ENCODE measurements at places on chromosomes 16 and 17.

DNA sequence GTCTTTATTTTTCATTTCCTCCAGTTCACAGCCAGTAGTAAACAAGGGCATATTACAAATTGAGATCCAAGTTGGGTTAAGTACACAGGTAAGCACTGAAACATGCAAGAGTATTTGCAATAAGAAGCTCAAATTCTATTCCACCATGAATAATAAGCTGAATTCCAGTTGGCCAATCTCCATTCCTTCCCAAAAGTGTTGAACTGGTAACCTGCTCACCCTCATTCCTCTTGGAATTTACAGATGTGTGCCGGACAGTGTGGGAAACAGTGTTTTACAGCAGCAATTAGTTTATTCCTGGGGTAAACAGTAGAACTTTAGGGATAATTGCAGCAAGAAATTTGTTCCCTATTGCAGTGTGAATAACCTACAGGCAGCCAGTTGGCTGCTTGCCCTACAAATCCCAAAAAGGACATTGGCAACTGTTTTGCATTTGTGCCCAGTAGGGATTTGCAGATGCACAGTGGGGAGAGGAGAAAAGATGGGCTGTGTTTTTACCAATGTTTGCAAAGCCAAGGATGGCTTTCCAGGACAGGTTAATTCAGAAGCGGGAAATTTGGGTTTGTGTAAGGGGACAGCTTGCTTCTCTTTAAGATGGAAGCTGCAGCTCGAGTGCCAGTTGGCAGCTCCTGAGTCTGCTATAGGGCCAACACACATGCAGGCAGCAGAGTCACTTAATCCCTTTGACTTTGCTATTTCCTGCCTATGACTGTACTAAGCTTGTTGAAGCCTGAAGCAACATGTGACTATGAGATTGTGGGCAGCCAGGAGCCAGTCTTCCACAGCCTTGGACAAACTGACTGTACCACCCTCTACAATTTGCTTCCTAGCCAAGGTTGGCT, 318.9 kb downstream of the MAP2K6 start:
- no peak for DNase-seq

- no peak for DNase-seq
Observed at GRCh38 chr16:84183911-84184591, 2.8 kb downstream of the TAF1C start.

GRCh38 chr17:5943232-5943631, 126.9 kb upstream of the WSCD1 start:
- DNase-seq: no peak

DNA sequence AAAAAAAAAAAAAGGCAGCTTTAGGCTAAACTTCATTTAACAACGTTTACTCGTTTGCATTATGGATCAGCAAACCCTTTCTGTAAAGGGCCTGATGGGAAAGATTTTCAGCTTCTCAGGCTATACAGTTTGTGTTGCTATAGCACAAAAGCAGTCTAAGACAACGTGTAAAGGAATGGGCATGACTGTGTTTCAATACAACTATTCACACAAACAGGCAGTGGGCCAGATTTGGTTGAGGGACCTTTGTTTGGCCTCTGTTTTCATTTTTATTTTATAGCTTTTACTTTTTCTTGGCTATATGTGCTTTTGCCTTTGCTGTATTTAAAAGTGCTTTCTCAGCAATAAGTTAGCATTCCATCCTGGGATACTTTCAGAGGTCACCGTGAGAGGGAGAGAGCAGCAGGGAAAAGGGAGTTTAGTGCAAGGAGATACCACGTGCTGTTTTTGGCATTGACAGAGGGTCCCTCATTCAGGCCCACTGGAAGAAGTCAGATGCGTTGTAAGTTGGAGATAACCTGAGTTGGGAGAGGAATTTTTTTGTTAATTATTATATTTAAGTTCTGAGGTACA, 335.6 kb downstream of the UTP18 start:
- no peak for DNase-seq

DNA sequence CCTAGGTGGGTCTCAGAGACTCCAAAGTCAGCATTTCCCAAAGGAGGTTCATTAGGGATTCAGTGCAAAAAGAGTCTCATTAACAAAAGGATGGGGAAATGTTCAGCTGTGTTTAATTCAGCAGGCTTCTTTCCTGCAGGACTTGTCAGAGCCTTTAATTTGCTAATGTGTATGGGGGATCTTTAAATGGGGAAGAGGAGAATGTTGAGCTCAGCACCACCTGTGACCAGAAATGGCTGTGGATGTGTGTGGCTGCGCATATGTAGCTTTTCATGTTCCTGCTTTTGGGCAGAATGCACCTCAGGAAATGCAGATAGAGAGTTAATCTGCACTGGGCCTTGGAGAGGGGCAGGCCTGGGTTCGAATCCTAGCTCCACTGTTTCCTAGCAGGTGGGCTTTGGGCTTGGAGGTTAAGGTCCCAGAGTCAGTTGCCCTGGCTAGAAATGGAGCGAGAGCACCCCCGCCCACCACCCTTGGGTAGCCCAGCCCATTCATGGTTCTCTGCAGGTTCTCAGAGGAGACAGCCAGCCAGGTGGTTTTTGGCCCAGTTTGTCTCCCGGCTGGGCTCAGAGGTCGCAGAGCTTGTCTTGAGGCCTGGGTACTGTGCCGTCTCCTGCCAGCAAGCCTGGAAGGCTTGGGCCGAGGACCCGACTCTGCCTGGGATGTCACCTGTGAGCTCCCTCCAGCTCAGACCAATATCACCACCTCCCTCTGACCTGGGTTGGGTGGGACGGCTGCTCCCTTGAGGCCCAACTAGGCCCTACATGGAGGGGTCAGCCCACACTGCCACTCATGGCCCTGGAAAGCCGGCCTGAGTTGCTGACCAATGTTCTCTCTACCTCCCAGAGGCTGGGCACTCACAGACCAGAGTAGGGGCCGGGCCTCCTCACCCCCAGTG, 9.3 kb downstream of the ADCY7 start:
- no peak for DNase-seq

GRCh38 chr17:75856062-75856756, 1.1 kb upstream of the WBP2 start:
- DNase-seq: no peak

- DNase-seq: no peak
Observed at GRCh38 chr17:77132411-77133086, 8.2 kb upstream of the SEC14L1 start.
